ENCODE measurements at places on chromosomes 16 and 17.

DNA sequence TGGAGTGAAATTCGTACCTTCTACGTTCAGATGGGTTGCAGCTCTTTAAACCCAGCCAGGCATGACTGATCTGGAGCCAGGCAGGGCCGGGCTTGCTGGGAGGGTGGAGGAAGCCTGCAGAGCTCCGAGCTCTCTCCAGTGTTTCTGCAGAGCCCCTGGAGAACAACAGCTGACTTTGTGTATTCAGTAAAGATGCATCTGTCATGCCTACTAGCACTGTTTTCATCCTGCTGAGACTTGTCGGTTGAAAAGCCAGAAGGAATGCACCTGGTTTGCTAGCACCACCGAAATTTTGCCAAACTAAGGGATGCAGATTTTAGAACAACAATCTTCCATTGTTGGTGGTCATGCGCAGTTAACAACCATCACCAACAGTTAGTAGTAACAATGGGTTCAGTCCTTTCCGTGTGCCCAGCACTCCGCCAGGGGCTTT, 22.4 kb upstream of the SCNN1B start:
- DNase-seq, result no peak

- DNase-seq, result peak; percentile 60
Measured at GRCh38 chr17:31058976-31059375, 35.8 kb upstream of the NF1 start.

DNA sequence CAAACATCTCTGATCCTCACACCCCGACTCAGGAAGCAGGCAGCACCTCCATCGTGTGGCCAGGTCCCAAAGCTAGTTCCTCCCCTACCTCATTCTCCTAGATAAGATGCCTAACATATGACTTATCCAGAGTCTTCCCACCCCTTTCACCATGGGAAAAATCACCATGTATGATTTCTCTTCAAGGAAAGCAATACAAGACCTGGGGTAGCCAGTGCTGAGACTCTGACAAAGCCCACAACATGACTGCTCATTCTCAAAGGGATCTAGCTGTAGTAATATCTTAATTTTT, 45.1 kb downstream of the CMTM4 start:
- no peak for DNase-seq

- DNase-seq, result no peak
Measured at GRCh38 chr17:37167756-37168155, 208.0 kb upstream of the C17orf78 start.

- no peak for DNase-seq
Measured at GRCh38 chr16:77991701-77992100, 30.6 kb upstream of the CLEC3A start.

DNA sequence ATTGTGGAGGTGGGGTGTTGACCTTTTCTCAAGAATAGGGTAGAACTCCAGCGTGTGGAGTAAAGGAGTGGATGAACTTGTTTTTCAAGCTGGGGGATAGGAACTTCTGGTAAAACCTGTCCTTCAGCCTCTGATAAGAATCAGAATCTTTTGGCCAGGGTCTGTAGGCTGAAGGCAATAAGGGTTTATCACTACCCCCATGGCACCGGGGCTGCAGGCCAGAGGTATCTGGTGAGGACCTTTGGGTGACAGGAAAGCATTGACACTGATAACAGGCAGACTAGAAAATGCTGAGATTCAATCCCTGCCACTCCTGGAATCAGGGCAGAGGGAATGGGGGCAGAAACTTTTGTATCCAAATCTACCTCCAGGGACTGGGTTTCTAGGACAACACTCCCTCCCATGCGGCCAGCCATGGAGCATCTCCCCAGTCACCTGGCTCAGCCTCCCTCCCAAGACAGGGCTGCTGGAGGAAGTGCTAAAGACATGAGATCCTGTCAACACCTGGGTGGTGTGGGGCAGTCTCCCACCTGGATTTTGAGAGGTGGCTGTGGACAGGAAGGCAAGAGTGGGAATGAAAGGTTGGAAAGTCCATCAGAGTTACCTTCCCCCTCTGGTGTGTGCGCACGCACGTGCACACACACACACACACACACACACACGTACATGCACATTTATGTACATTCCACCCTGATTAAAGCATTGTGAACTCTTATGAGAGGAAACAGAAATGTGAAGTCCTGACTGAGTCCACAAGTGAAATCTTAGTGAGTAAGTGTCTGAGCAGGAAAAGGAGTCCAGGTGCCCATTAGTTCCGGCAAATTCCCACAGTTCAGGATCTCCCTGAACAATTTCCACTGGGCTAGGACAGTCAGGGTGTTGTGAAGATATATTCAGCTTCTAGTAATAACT, 53.1 kb upstream of the MARCHF10 start:
- DNase-seq, result no peak

DNA sequence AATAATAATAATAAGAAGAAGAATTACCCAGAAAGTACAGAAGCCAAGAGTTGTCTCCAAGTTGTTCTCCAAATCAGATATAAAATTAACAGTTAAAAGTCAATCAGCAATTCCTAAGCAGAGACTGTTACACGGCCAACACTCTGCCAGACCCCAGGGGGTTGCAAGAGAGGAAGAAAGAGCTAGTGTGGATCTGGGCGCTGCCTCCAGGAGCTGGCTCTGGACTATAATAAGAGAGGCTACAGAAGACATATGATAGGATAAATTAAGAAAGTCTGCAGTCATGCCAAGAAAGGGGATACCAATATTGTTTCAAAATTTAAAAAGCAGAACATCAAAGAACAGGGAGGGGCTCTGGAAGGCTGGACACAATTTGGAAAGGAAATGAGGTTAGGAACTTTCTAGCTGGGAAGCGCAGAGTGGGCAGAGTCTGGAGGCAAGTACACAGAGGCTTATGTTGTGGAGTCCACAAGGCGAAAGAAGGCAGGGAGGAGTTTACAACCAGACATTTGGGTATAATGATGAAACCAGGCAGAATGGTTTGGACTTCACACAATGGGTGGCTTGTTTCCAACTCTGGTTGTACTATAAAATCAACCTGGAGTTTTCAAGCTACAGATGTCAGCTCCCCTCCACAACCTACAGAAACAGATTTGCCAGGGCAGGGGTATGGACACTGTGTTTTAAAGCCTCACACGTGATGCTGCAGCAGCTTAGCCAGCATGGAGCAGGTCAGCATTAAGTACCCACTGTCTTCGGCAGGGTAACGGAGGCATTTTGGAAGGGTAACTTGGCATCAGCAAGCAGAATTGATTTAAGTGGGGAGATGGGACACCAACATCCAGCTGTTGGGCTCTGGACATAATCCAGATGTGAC, 49.4 kb downstream of the SLC39A11 start:
- peak; percentile 47 for DNase-seq

- DNase-seq, result no peak
Measured at GRCh38 chr17:72126575-72127486, 6.0 kb downstream of the SOX9 start.

GRCh38 chr17:3959295-3959899, 4.8 kb downstream of the ATP2A3 start:
- no peak for DNase-seq

Data from suppressor macrophage treated with lipopolysaccharide for 1 hour (primary cell).